CD4-positive, alpha-beta memory T cell (primary cell): ENCODE measurements at places on chromosomes 16 and 17. TPM values are rescaled to one million over a fixed set of nuclear protein-coding genes. Genes with fewer than 3 reads are reported as not detected.

The GCGR gene
- total RNA-seq, result not detected

DNA sequence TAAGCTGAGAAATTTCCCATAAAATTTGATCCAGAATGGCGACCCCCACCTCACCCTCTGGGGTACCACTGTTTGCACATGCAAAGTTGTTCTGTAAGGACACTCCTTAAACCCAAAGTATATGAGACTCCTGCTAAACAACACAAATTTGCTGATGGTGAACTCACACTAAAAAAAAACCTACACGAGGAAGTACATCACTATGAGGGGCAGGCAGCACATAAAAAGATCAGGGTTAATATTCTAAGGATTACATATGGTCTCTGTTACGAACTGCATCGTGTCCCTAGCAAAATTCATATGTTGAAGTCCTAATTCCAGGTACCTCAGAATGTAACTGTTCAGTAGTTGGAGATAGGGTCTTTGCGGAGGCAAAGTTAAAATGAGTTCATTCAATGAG, 60.3 kb downstream of the LYRM1 start:
- no peak overlapping the region for H3K27ac ChIP-seq
- no peaks in the 10 kb centered on the region for H3K36me3 ChIP-seq
- no peak for DNase-seq
- H3K4me3 ChIP-seq, result no peak overlapping the region
- H3K4me1 ChIP-seq, result no peaks in the 10 kb centered on the region
- no peaks in the 10 kb centered on the region for H3K27me3 ChIP-seq

DNA sequence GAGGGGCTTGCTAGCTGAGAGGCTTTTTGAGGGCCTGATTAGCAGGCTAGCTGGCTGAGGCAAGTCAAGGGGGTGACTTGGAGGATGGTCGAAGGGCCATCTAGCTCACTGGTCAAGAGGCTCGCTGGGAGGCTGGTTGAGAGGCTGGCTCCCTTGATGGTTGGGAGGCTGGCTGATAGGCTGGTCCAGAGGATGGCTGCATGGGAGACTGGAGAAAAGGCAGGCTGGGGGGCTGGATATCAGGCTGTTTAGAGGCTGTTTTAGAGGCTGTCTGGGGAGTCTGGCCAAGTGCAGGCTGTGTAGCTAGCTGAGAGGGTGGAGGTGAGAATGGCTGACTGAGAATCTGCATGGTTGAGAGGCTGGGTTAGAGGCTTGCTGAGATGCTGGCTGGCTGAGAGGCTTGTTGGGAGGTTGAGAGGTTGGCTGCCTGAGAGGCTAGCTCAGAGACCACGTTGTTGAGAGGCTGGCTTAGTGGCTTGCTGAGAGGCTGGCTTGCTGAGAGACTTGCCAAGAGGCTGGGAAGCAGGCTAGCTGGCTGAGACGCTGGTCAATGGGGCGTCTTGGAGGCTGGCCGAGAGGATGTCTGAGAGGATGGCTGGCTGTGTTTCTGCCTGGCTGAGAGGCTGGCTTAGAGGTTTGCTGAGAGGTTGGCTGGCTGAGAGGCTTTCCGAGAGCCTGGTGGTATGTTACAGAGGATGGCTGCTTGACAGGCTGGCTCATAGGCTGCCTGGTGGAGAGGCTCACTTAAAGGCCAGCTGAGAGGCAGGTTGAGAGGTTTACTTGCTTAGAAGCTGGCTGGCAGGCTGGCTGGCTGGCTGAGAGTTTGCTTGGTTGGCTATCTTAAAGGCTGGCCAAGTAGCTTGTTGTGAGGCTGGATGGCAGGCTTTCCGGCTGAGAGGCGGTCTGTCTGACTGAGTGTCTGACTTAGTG, 36.6 kb upstream of the ACSM2B start:
- H3K4me3 ChIP-seq, result no peak overlapping the region
- H3K4me1 ChIP-seq, result no peaks in the 10 kb centered on the region
- no peak overlapping the region for H3K27ac ChIP-seq
- H3K36me3 ChIP-seq, result no peaks in the 10 kb centered on the region

DNA sequence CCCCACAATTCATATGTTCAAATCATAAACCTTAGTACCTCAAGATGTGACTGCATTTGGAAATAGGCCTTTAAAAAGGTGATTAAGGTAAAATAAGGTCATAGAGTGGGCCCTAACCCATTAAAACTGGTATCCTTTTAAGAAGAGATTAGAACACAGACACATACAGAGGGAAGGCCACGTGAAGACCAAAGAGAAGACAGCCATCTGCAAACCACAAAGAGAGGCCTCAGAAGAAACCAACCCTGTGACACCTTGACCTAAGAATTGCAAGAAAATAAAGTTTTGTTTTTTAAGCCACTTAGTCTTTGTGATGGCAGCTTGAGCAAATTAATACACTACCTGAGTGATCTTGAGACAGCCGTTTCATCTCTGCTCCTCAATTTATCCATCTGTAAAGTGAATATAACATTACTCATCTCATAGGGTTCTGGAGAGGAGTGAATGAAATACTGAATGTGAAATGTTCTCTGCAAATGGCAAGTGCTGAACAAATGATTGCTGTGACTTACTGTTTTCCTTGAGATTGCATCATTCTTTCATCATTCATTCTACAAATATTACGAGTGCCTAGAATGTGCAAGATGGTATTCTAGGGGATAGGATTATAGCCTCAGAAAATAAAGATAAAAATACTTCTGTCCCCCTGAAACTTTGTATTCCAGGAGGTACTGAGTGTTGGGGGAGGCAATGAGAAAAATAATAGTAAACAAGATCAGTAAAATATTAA, 222.0 kb upstream of the CDH13 start:
- no peaks in the 10 kb centered on the region for H3K4me1 ChIP-seq
- H3K27ac ChIP-seq, result no peak overlapping the region
- no peaks in the 10 kb centered on the region for H3K27me3 ChIP-seq
- no peaks in the 10 kb centered on the region for H3K36me3 ChIP-seq
- no peak for DNase-seq

DNA sequence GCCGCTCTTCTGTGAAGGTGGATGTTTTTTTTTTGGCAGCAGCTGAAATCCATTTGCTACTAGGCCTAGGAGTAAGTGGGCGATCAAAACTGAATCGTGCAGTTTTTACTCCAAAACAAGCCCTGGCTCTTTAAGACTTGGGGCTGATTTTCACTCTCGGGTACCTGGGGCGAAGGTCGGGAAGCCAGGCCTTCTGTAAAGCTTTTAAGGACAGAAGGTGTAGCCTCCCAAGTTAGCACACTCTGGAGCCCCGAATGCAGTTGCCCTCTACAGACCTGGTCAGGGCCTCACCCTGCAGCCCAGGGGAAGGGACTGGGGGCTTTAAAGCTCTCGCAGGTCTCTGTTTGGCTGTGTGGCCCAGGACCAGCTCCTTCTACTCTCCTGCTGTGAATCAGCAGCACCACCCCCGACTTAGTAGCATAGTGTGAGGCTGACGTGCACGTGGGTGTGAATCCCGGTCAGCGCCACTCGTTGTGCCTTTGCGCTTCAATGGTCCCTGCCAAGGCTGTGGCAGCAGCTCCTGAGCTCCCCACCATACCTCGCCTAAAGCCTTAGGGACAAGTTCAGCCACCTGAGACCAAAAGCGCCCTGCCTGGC, 49.9 kb downstream of the TMEM235 start:
- no peaks in the 10 kb centered on the region for H3K27me3 ChIP-seq
- H3K4me1 ChIP-seq, result peaks cover 3% of the 10 kb centered on the region
- DNase-seq, result no peak
- H3K36me3 ChIP-seq, result no peaks in the 10 kb centered on the region
- no peak overlapping the region for H3K27ac ChIP-seq

DNA sequence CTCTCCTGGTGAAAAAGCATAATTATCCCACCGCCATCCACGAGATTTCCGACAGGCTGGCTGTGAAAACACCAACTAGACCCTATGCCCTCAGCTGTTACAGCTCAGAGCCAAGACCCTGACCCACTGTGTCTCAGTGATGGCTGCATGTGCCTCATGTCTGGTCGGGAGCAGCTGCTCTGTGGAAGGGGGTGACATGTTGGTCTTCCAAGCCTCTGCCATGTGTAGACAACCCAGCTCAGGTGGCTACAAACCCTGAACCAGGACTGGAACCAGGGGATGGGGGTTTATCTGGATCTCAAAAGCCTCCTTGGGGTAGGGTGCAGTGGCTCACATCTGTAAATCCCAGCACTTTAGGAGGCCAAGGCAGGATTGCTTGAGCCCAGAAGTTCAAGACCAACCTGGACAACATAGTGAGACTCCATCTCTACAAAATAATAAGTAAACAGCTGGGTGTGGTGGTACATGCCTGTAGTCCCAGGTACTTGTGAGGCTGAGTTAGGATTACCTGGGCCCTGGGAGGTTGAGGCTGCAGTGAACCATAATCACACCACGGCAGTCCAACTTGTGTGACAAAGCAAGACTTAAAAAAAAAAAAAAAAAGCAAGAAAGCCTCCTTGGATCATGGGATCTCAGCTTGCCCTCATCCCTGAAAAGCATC, 220.3 kb downstream of the CPPED1 start:
- H3K27ac ChIP-seq, result no peak overlapping the region
- H3K4me1 ChIP-seq, result no peaks in the 10 kb centered on the region
- H3K27me3 ChIP-seq, result no peaks in the 10 kb centered on the region
- H3K4me3 ChIP-seq, result no peak overlapping the region
- no peak for DNase-seq

The EME2 gene
- total RNA-seq, result 32.9 TPM

DNA sequence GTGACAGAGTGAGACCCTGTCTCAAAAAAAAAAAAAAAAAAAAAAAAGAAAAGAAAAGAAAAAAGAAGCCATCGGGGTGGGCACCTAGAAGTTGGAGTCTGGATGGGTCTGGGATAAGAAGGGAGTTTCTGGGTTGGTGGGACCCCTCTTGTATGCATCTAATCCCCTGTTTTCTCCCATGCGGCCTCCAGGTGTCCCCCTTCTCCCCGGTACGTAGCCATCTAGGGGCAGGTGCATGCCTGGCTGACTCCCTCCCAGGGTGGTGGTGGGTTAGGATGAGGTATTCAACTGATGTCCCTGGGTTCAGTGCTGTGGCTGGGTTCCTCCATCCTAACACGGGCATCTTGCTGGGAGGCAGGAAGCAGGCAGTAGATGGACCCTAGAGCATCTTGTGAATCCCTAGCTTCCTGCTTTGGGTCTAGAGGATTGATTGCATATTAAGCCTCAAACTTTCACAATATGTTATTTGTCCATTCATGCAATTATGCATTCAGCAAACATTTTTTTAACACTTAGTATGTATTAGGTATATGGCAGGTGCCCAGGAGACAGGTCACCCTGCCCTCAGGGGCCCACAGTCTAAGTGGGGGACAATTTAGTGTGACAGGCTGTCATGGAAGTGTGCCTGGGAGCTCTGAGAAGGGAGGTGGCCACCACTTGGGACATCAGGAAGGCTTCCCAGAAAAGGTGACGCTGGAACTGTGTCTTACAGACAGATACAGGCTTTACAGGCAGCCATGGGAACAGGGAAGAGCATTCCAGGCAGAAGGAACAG, 13.1 kb downstream of the FMNL1 start:
- peaks cover 74% of the 10 kb centered on the region for H3K36me3 ChIP-seq
- peak overlapping the region; percentile 57 for H3K27ac ChIP-seq
- peaks cover 62% of the 10 kb centered on the region for H3K4me1 ChIP-seq
- no peaks in the 10 kb centered on the region for H3K27me3 ChIP-seq
- peak; percentile 49 for DNase-seq
- H3K4me3 ChIP-seq, result no peak overlapping the region
